ENCODE measurements at places on chromosomes 4 and X.

DNA sequence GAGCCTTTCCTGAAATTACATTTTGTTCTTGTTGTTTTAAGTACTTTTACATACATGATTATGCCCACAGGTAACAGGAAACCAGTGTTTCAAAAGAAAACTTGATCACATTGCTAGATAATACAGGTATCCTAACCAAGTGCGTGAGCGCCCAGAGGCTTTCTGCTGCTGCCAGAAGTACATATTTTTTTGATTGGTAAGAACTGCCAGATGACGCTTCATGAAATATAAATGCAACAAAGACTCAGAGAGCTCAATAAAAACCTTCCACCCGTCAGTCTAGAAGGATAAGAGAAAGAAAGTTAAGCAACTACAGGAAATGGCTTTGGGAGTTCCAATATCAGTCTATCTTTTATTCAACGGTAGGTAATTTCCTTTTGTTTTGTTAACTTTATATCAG, at the start of gene EPGN:
Gene EPGN, plus strand, starts transcription at position 256 of the 400 bp plus-strand sequence. Its CDS starts 64 bp downstream, at position 320.
- DNase-seq = no peak

DNA sequence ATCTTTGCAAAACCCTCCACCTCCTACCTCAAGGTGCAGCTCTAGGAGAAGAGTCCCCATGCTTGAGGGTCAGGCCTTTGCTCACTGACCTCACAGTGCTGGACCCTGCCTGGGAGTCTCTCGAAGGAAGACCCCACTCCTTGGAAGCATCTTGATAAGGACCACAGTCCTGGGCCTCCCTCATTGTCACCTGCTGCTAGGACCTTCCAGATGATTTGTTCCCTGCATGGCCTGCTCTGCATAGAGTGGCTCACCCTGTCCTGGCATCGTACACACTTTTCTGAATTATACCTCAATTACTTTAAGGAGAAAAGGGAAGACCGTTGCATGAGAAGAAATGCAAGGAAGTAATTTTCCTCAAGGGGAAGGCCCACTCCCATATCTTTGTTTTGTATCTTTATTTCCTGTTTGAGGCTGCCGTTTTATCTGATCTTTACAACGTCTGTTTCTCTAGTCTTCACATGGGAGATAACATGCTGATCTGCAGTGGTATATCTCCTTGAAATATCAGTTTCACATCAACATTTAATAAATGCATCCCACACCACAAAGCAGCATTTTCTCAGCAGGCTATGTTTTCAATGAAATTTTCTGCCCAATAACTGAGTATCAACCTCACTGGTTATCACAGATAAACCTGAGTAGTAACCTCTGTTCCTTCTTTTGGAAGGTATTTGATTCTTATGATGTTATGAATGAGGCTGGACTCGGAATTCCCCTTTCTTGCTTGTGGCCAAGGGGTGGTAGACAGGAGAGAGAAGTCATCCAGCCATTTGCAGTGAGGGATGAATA, 15.0 kb upstream of the AKAP17A start:
- no peak for DNase-seq

DNA sequence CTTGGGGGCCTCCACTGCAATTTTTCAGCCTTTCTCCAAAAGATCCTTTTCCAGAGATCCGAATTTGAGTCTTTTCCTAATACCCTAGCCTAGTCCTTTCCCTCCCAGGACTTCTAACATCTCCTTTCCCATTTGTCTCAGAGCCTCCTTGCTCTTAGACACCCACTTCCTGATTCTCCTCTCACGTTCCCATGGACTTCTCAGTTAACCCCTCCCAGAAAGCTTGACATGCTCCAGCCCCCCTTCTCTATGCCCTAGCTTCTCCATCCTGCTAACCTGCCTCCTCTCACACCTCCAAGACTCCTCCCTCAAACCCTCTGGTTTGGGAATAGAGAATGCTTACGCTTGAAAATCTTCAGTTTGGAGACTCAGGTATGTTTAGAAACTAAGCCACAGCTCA, 2.5 kb downstream of the UBA1 start:
- no peak for DNase-seq

DNA sequence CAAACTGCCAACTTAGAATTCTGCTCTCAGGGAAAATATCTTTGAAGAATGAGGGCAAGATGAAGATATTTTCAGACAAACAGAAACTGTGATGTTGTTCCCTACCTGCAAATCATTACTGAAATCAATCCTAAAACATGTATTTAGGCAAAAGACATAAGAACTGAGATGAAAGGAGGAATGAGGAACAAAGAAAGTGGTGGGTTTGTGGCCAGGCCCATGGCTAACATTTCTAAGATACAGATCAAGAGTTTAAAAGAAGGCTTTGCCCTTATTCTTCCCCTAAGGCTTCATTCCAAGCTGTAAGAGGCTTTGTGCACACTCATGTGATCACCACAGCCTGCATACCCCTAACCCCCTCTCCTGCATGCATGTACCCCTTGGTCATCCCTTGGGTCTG, 46.5 kb downstream of the ADGRG2 start:
- DNase-seq = no peak

- DNase-seq = no peak
Observed at GRCh38 chr4:108043526-108043925, 53.8 kb downstream of the HADH start.
